ENCODE measurements at places on chromosomes 5 and 9. TPM values are rescaled to one million over a fixed set of nuclear protein-coding genes. Genes with fewer than 3 reads are reported as not detected.

DNA sequence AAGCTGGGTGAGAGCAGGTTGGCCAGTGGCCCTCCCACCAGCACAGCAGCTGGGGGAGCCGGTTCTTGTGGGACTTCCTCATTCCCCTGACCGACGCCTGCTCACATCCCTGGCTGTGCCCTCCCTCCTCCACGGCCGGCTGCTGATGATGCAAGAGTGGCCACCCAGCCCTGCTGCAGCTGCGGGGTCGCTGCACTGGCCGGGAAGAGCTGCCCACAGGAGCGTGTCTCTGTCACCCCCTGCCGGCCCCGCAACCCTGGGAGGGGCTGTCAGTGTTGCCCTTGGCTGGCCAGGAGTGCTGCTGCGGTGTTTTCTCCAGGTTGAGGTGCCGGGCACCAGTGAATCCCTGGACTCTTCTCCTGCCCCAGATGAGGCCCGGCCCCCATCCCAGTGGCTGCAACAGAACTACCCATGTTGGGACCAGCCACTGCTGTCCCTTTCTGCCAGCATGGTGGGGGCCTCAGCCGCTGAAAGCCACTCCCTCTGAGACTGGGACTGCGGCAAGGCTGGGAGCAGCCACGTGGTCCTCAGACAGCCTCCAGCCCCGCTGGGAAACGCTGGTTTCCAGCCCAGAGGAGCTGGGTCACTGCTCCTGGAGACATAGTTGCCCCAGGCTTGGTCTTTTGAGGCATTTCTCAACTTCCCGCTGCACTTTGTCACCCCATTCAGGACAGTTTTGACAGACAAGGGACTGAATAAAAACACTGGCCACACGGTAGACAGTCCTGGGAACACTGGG, 739 bp downstream of the CARD9 start:
- peak; percentile 65 for DNase-seq
- H3K27ac ChIP-seq = no peak overlapping the region
- H3K36me3 ChIP-seq = no peaks in the 10 kb centered on the region
- H3K4me3 ChIP-seq = no peak overlapping the region

GRCh38 chr5:97363577-97363976, 180.5 kb upstream of the RIOK2 start:
- DNase-seq = no peak
- no peak overlapping the region for H3K27ac ChIP-seq
- no peaks in the 10 kb centered on the region for H3K27me3 ChIP-seq
- H3K4me3 ChIP-seq = no peak overlapping the region

DNA sequence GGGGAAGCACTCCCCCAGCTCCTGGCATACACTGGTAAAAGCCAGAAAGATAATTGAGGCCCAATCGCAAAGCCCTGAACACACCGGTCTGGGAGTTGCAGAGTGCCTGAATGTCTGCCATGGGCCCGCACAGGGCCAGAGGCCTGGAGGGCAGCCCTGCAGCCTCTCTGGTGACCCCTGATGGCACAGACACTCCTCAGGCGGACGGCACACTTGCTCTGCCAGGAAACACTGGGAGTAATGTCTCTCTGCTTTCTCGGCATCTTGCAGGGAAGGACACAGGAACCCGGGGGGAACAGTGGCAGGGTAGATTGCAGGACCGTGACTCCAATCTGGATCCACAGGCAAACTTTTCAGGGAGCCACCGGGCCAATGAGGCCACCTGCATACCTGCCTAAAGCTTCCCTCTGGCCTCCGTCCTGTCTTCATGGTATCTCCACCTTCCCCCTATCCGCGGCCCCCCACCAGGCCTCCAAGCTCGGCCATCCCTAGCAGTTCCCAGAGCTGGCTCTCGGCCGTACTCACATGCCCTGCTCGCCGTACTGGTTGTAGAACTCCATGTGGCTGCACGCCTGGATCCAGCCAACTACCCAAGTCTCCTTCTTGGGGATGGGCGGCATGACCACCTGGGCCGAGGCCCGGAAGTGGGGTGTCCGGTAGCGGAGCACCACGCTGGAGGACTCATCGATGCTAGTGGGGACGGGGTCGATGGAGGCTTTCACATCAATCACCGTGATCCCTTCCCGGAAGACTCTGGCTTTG, 797 bp downstream of the FAM78A start:
- H3K36me3 ChIP-seq = no peaks in the 10 kb centered on the region
- peaks cover 16% of the 10 kb centered on the region for H3K4me1 ChIP-seq
- no peak overlapping the region for H3K4me3 ChIP-seq
- H3K27me3 ChIP-seq = no peaks in the 10 kb centered on the region

DNA sequence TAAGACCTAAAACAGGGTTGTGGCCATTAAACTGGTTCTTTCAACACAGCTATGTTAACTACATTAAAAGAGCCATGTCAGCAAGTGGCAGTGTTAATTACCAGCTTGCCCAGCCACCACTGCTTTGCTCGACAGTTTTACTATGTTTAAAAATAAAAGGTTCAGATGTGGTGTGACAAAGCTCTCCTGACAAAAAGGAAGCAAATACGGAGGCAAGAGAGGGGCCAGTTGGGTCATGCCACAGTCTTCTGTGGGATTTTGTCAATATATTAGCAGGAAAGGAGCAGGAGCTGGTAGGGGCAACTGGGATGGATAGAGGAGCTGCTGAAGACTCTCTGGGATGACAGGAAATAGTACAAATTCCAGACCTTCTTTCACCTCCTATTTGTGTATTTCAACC, 113.5 kb upstream of the PCA3 start:
- no peak overlapping the region for H3K27ac ChIP-seq
- no peaks in the 10 kb centered on the region for H3K4me1 ChIP-seq
- DNase-seq = no peak
- H3K27me3 ChIP-seq = no peaks in the 10 kb centered on the region

- no peak overlapping the region for H3K27ac ChIP-seq
- peaks cover 24% of the 10 kb centered on the region for H3K27me3 ChIP-seq
- DNase-seq = no peak
Observed at GRCh38 chr5:135533794-135534193, 2.0 kb downstream of the NEUROG1 start.

Gene PTGES
- 0.52 TPM for total RNA-seq

DNA sequence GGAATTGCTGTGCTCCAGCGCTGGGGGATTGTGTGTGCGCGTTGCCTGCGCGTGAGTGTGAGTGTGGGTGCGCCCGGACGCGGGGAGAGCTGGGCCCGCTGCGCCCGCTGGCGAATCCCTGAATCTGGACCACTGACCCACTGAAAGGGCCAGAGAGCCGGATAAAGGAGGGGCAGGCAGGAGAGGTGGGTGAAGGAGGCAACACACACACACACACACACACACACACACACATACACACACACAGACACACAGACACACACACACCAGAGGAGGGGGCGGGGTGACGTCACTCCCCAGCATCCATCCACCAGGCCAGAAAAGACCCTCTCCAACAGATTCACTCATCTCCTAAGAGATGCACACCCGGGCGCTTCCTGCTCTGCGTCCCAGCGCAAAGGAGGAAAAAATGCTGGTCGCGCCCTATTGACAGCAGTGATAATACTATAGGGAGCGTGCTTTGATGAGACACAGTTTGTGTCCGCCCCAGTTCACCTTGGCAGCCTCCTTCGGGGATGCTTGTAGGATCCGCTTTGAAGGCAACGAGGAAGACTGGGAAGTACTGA, 1059.1 kb upstream of the DMAC1 start:
- no peaks in the 10 kb centered on the region for H3K27me3 ChIP-seq
- no peak overlapping the region for H3K27ac ChIP-seq
- peaks cover 12% of the 10 kb centered on the region for H3K4me1 ChIP-seq
- H3K36me3 ChIP-seq = no peaks in the 10 kb centered on the region
- H3K4me3 ChIP-seq = no peak overlapping the region

Gene TRIP13
- total RNA-seq = 1.3 TPM

Gene MYOT
- 1.0 TPM for total RNA-seq

- H3K27ac ChIP-seq = no peak overlapping the region
- no peak overlapping the region for H3K4me3 ChIP-seq
- peaks cover 12% of the 10 kb centered on the region for H3K4me1 ChIP-seq
- H3K27me3 ChIP-seq = no peaks in the 10 kb centered on the region
- H3K36me3 ChIP-seq = no peaks in the 10 kb centered on the region
Observed at GRCh38 chr5:61320860-61321259, 11.2 kb upstream of the ZSWIM6 start.

- H3K4me3 ChIP-seq = no peak overlapping the region
- no peak for DNase-seq
- no peak overlapping the region for H3K27ac ChIP-seq
- H3K36me3 ChIP-seq = no peaks in the 10 kb centered on the region
Observed at GRCh38 chr9:18362901-18363685, 110.9 kb upstream of the ADAMTSL1 start.

- peaks cover 7% of the 10 kb centered on the region for H3K4me1 ChIP-seq
- DNase-seq = no peak
Observed at GRCh38 chr9:33917036-33917435, 100.1 kb downstream of the UBE2R2 start.

GRCh38 chr9:35517552-35518224, 27.8 kb downstream of the RUSC2 start:
- no peak overlapping the region for H3K4me3 ChIP-seq
- no peaks in the 10 kb centered on the region for H3K27me3 ChIP-seq
- peak; percentile 48 for DNase-seq
- H3K36me3 ChIP-seq = no peaks in the 10 kb centered on the region
- H3K4me1 ChIP-seq = peaks cover 68% of the 10 kb centered on the region

Gene NEURL1B
- total RNA-seq = 9.9 TPM

GRCh38 chr5:12691330-12691729, 787.1 kb upstream of the CTNND2 start:
- no peak for DNase-seq
- no peak overlapping the region for H3K4me3 ChIP-seq
- H3K36me3 ChIP-seq = no peaks in the 10 kb centered on the region
- H3K4me1 ChIP-seq = no peaks in the 10 kb centered on the region
- no peaks in the 10 kb centered on the region for H3K27me3 ChIP-seq
- H3K27ac ChIP-seq = no peak overlapping the region

Gene EQTN
- not detected for total RNA-seq

- H3K36me3 ChIP-seq = peaks cover 7% of the 10 kb centered on the region
- no peaks in the 10 kb centered on the region for H3K27me3 ChIP-seq
Observed at GRCh38 chr5:16707869-16708192, 91.0 kb upstream of the RETREG1 start.

Gene GLRA1
- total RNA-seq = not detected

Gene PRRX2
- total RNA-seq = not detected

DNA sequence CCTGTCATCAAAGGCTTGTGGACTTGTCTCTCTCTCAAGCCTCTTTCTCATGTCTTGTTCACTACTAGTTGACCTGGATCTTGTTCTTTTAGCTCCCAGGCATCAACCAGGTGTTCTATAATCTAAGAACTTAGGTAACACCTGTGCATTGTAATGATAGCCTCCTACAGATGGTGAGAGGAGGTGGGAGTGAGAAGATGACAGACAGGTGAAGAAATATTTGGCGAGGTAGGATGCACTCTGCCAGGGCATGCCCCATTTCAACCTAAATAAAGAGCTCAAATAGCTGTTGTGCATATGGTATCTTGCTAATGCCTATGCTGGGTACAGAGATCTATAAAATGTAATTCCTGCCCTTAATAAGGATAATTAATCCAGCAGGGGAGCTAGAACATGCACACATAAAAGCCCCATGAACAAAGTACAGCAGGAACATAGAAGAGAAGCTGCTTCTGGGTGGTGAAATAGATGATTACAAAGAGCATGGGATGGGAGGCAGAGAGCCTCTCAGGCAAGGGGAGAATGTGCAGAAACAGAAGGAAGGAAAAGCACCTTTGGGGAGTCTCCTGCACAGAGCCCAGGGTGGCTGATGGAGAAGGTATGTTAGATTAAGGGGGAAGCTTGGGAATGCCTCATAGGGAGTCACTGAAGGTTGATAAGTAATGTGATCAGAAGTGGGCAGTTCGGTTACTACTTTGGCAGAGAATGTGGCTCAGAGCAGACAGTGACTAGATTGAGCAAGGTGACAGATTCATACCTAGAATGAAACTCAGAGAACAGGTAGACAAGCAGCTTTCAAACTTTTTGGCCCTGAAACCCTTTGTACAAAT, 28.0 kb upstream of the PLIN2 start:
- H3K36me3 ChIP-seq = no peaks in the 10 kb centered on the region
- H3K27me3 ChIP-seq = no peaks in the 10 kb centered on the region
- peaks cover 30% of the 10 kb centered on the region for H3K4me1 ChIP-seq
- H3K4me3 ChIP-seq = no peak overlapping the region
- H3K27ac ChIP-seq = no peak overlapping the region

DNA sequence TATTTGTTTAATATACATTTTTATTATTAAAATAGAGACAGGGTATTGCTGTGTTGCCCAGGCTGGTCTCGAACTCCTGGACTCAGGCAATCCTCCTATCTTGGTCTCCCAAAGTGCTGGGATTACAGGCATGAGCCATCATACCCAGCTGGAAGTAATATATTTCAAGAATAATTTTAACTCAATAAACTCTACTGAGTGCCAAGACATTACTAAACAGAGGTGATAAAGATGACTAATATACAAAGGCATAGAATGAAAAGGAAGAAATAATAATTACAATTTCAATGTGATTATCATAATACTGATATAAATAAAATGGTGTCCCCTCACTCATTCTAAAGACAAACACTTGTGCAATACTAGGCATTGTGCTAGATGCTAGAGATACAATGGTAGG, 13.9 kb downstream of the GOLPH3 start:
- H3K4me1 ChIP-seq = peaks cover 59% of the 10 kb centered on the region
- H3K27ac ChIP-seq = no peak overlapping the region
- H3K36me3 ChIP-seq = no peaks in the 10 kb centered on the region
- DNase-seq = no peak
- H3K27me3 ChIP-seq = no peaks in the 10 kb centered on the region

DNA sequence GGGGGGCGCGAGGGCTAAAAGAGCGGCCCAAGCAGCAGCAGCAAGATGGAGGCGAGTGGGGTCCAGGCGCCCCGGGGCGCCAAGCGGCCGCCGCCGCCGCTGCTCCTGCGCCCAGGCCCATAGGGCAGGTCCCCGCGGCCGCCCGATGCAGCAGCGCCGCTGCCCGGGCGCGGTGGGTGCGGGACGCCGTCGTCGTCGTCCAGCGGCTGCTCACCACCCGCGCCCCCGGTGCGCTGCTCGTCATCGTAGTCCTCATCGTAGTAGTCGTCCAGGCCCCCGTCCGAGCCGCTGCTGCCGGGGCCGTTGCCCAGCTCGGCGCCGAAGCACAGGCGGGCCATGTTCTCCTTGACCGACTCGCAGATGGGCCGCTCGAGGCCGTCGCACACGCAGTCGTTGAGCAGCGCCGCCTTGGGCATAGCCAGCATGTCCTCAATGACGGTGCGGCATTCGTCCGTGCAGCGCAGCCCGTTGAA, 1.5 kb downstream of the GAS1 start:
- H3K27ac ChIP-seq = peak overlapping the region; percentile 96
- no peaks in the 10 kb centered on the region for H3K36me3 ChIP-seq
- H3K27me3 ChIP-seq = no peaks in the 10 kb centered on the region
- peak; percentile 65 for DNase-seq
- H3K4me3 ChIP-seq = peak overlapping the region; percentile 51

Gene DIPK1B
- 2.0 TPM for total RNA-seq

- DNase-seq = no peak
- no peak overlapping the region for H3K4me3 ChIP-seq
- H3K27me3 ChIP-seq = no peaks in the 10 kb centered on the region
- no peaks in the 10 kb centered on the region for H3K4me1 ChIP-seq
- H3K36me3 ChIP-seq = no peaks in the 10 kb centered on the region
Observed at GRCh38 chr5:57539281-57539701, 56.7 kb upstream of the ACTBL2 start.

Gene COL23A1
- total RNA-seq = not detected

GRCh38 chr9:72394066-72394465, 29.1 kb upstream of the ZFAND5 start:
- H3K36me3 ChIP-seq = no peaks in the 10 kb centered on the region
- H3K27me3 ChIP-seq = no peaks in the 10 kb centered on the region
- no peak for DNase-seq

Gene WNT8A
- total RNA-seq = not detected

GRCh38 chr9:83622433-83622938, 457 bp upstream of the IDNK start:
- peak overlapping the region; percentile 39 for H3K4me3 ChIP-seq
- H3K36me3 ChIP-seq = no peaks in the 10 kb centered on the region
- H3K27ac ChIP-seq = peak overlapping the region; percentile 84
- H3K27me3 ChIP-seq = no peaks in the 10 kb centered on the region
- peak; percentile 68 for DNase-seq
- H3K4me1 ChIP-seq = peaks cover 20% of the 10 kb centered on the region

Gene DPYSL3
- 6.5 TPM for total RNA-seq

Gene PCDHGA1
- 0.33 TPM for total RNA-seq

All from body of pancreas (tissue), 4 donors.